ENCODE measurements at places on chromosomes 11 and 22.

- H3K36me3 ChIP-seq: no peaks in the 10 kb centered on the region
- peaks cover 17% of the 10 kb centered on the region for H3K4me1 ChIP-seq
- H3K27me3 ChIP-seq: peaks cover 33% of the 10 kb centered on the region
- H3K27ac ChIP-seq: no peak overlapping the region
- H3K4me3 ChIP-seq: no peak overlapping the region
- no peak for DNase-seq
These were observed 2.4 kb upstream of the SLC15A3 start for GRCh38 chr11:60954421-60954820.

DNA sequence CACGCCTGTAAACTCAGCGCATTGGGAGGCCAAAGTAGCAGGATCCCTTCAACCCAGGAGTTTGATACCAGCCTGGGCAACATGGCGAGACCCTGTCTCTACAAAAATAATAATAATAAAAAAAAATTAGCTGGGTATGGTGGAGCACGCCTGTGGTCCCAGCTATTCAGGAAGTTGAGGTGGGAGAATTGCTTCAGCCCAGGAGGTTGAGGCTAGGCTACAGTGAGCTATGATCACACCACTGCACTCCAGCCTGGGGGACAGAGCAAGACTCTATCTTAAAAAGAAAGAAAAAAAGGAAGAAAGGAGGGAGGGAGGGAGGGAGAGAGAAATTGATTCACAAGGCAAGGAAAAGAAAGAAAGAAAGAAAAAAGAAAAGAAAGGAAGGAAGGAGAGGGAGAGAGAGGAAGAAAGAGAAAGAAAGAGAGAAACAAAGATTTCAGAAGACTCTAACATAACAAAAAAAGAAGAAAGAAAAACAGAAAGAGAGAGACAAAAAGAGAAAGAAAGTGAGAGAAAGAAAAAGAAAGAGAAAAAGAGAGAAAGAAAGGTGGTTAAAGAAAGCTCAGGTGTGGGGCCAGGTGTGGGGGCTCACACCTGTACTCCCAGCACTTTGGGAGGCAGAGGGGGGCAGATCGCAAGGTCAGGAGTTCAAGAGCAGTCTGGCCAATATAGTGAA lies 37.3 kb upstream of the MYH9 start:
- no peak for DNase-seq
- no peak overlapping the region for H3K4me3 ChIP-seq

- no peak for DNase-seq
- H3K4me1 ChIP-seq: no peaks in the 10 kb centered on the region
- H3K4me3 ChIP-seq: no peak overlapping the region
- peaks cover 13% of the 10 kb centered on the region for H3K27me3 ChIP-seq
These were observed 135.3 kb upstream of the TEAD1 start for GRCh38 chr11:12538889-12539421.

DNA sequence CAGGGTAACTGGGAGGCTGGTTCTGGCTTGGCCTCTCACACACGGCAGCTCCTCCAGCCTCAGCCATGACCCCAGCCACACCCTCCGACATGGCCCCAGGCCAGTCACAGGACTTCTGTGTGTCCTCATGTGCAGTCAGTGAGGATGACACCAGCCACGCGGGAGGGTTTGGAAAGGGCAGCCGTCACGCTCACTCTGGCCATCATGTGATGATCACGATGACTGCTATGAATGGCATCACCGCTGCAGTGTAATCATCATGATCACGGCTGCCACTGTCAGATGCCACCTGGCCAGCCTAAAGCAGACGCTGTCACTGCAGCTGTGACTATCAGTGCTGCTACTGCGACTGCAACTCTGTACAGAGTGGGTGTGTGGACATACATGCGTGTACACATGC lies 640.9 kb downstream of the BRD1 start:
- DNase-seq: no peak
- H3K27ac ChIP-seq: no peak overlapping the region
- H3K4me3 ChIP-seq: no peak overlapping the region
- no peaks in the 10 kb centered on the region for H3K4me1 ChIP-seq
- no peaks in the 10 kb centered on the region for H3K36me3 ChIP-seq

DNA sequence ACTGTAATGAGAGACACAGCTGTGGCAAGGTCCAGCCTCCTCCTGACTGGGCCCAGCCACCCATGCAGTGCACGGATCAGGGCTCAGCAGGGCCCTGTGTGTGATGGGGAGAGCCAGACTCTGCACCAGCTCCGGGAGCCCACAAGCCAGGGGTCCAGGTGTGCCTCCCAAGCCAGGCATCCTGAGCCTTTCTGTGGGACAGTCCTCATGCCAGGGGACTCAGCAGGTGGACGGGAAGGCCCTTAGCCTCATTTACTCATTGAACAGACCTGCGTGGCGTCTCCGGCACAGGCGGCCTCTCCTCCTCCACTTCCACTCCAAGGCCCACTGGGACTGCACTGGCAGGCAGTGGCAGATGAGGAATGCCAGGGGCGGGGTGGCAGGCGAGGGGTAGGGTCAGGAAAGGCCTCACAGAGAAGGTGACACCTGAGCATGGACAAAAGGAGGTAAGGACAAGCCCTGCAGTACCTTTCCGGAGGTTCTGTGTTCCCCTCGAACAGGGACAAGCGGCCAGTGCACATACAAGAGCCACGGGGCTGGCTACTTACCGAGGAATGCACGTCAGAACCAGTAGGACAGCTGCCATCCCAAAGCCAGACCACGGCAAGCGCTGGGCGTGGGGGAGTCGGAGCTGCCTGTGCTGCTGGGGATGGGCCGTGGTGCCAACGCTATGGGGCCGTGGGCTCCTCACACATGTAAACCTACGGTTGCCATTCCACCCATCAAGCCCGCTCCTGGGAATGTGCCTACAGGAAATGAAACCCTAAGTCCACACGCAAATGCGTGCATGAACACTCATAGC lies 52.7 kb downstream of the IGF2 start:
- H3K36me3 ChIP-seq: peaks cover 3% of the 10 kb centered on the region
- H3K4me1 ChIP-seq: peaks cover 4% of the 10 kb centered on the region
- no peak overlapping the region for H3K27ac ChIP-seq
- H3K27me3 ChIP-seq: peaks cover 26% of the 10 kb centered on the region
- peak; percentile 14 for DNase-seq
- H3K4me3 ChIP-seq: no peak overlapping the region

- DNase-seq: no peak
- peaks cover 49% of the 10 kb centered on the region for H3K36me3 ChIP-seq
- no peaks in the 10 kb centered on the region for H3K27me3 ChIP-seq
- no peak overlapping the region for H3K4me3 ChIP-seq
- no peak overlapping the region for H3K27ac ChIP-seq
- H3K4me1 ChIP-seq: peaks cover 3% of the 10 kb centered on the region
These were observed 18.7 kb downstream of the ALG12 start for GRCh38 chr22:49899530-49899929.

DNA sequence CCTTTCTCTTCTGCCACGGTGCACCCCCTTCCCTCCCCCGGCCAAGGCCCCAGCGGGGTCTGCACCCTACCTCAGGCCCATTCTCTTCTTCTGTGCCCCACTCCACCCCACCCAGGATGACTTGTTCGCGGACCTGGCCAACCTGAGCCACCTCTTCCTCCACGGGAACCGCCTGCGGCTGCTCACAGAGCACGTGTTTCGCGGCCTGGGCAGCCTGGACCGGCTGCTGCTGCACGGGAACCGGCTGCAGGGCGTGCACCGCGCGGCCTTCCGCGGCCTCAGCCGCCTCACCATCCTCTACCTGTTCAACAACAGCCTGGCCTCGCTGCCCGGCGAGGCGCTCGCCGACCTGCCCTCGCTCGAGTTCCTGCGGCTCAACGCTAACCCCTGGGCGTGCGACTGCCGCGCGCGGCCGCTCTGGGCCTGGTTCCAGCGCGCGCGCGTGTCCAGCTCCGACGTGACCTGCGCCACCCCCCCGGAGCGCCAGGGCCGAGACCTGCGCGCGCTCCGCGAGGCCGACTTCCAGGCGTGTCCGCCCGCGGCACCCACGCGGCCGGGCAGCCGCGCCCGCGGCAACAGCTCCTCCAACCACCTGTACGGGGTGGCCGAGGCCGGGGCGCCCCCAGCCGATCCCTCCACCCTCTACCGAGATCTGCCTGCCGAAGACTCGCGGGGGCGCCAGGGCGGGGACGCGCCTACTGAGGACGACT lies 15.9 kb downstream of the RTN4RL2 start:
- H3K4me1 ChIP-seq: peaks cover 35% of the 10 kb centered on the region
- peak overlapping the region; percentile 41 for H3K4me3 ChIP-seq
- peaks cover 58% of the 10 kb centered on the region for H3K27me3 ChIP-seq
- no peak for DNase-seq

GRCh38 chr22:40221055-40221414 lies 43.3 kb downstream of the TNRC6B start:
- H3K4me3 ChIP-seq: no peak overlapping the region
- peaks cover 50% of the 10 kb centered on the region for H3K4me1 ChIP-seq
- H3K27ac ChIP-seq: no peak overlapping the region
- DNase-seq: no peak

Measured in activated CD4-positive, alpha-beta memory T cell treated with anti-CD3 and anti-CD28 coated beads, Interleukin-2, amount 10 ng/mL, durations not matched to agents 7 days and 5 days (primary cell).